Activated CD4-positive, alpha-beta T cell treated with anti-CD3 and anti-CD28 coated beads, Interleukin-2, amount 50 U/mL, for 48 hours (primary cell): ENCODE measurements at places on chromosomes 2 and 18.

DNA sequence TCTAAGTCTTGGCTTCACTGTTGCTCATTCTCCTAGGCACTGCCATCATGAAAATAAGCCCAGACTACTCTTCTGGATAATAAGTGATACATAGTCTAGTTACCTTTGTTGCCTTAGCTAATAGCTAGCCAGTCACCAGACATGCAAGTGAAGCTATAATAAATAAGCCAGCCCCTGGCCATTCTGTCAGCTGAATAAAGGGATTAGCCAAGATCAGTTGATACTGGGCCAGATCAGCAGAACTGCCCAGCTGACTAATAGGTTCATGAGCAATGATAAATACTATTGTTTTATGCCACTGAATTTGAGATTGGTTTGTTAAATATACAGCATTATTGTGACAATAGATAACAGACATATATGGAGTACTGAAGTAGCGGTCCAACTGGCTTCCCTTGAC lies 8.0 kb upstream of the C2orf69 start:
- DNase-seq, result no peak

DNA sequence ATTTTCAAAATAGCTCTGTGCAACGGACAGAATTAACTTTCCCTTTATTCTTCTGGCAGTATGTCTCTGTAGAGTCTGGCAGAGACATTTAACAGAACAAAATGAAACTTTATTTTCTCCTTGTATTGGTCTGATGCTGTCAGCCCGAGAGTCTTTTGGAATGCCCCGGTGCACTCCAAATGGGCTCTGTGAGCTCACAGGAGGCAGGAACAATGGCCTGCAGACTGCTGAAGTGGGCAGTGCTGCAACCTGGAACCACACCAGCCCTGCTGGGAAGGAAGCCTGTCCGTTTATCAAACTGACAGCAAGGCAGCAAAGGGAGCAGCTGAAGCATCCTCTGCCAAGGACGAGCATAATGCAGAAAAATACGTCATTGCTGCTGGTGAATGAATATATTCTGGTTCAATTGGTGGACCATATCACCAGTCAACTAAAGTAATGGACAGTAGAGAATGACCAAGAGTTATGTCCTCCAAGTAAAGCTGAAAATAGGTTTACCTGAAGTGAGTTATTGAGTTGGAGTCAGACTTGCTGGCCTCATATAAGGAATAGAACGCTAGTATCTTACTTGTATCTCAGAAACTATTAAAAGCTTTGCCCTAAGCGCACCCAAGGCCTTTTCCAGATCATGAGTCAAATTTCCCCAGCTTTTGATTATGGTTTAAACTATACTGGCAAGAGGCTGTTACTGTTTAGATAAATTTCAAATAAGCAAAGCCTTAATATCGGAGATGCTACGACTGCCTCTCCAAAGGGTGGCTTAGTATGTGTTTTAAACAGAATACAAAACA lies 207.6 kb upstream of the TANK start:
- no peak for DNase-seq

- no peak for DNase-seq
These were observed 11.1 kb downstream of the FASTKD1 start for GRCh38 chr2:169562519-169562918.

DNA sequence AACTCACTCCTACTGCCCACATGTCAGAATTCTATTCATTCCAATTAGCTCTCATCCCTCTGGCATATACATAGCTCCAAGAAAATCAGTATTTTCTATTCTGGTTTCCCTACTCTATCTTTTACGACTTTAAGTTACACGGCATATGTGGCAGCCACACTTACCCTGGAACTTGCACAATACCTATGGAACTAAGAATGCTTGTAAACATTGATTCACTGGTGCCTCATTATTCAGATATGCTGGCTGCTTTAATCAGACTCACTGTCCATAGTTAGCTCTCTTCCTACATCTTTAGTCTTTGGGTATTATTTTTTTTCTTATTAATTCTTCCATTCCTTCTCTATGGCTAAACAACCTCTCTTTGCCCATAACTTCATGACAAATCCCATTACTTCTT lies 1519.9 kb upstream of the ACVR2A start:
- DNase-seq, result no peak

GRCh38 chr2:223180463-223180862 lies 128.5 kb downstream of the KCNE4 start:
- no peak for DNase-seq

- no peak for DNase-seq
These were observed 357.4 kb upstream of the ACVR2A start for GRCh38 chr2:147487286-147487977.

- no peak for DNase-seq
These were observed 165.4 kb downstream of the CAPN13 start for GRCh38 chr2:30641765-30642345.

- DNase-seq, result no peak
These were observed 38.3 kb upstream of the SMAD2 start for GRCh38 chr18:47968721-47969120.

DNA sequence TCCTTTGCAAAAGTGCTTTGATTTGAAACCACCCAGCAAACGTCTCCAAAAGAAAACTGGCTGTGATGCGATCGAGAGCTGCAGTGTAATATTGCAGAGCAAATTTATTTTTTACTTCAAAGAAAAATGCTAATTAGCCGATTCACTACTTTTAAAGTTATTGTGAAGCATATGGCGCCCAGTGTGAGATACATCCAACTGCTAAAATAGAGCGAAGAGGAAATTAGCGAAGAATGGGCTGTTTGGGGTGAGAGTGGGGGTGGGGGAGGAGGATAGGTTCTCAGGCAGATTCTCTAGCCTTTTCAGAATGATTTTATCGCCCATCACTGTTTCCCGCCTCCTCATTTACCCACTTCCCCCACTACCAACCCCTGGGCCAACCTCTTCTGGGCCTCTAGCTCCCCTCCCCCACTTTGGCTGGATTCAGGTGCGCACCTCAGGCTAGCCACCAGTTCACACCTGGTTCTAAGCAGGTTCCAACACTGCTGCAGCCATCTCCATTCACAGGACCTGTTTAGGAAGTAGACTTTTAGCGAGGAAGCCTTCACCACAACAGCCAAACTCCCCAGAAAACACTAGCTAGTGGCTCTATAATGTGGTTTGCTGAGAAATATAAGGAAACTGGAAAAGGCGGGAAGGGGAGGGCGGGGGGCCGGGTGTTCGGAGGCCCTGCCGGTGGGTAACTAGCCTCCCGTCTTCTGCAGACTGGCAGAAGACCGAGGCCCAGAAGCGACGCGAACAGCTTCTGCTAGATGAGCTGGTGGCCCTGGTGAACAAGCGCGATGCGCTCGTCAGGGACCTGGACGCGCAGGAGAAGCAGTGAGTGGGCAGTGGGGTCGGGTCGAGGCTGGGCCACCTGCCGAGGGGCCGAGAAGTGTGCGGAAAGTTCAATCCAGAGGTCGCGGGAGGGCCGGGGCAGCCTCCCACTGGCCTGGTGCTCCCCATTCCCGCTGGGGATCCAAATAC lies 6.0 kb upstream of the OTX1 start:
- DNase-seq, result no peak

DNA sequence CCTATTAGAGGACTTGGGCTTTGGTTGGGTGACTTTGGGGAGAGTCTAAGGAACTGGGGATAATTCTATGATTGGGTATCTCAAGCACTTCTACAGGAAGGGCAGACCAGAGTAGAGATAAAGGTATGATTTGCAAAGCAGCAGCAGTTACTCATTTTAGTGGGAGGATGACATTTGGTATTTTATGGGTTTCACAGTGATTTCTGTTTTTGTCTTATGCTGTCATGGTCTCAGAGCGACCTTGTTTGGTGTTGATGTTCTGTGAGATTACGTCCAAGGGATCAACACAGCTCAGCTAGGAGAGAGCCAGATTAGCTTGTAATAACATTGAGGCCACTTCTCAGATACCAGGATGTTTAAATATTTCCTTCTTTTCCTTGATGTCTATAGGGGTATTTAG lies 18.2 kb downstream of the TTR start:
- no peak for DNase-seq

DNA sequence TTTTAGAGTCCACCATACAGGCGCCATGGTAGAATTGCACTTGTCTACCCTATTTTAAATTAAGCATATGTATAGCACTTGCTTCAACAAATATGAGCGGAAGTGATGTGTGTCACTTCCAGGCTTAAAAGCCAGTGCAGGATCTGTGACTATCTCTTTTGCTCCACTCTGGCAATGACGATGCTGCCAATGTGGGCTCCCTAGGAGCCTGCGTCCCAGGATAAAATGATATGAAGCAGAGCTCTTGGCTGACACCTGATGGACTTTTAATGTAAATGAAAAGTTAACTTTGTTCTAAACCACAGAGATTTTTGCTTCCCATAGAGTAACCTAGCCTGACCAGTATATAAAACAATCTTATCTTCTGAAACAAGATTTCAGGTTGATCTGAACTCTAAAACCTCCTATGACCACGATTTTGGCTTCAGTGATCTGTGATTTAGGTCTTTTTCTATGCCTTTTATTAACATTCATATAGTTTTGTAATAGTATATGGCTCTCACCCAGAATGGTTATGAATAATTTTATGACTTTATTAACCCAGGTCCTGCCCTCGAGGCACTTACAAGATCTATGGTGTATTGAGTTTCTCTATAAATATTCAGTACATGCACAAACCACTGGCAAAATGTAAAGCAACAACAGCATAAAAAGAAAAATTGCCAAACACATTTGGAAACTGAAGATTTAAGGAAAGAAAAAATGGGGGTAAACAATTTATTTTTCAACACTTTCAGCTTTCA lies 422.5 kb upstream of the PIK3C3 start:
- no peak for DNase-seq

- no peak for DNase-seq
These were observed 269.5 kb upstream of the POU3F3 start for GRCh38 chr2:104584393-104584792.

- DNase-seq, result no peak
These were observed 3.8 kb downstream of the VSNL1 start for GRCh38 chr2:17544256-17544655.

DNA sequence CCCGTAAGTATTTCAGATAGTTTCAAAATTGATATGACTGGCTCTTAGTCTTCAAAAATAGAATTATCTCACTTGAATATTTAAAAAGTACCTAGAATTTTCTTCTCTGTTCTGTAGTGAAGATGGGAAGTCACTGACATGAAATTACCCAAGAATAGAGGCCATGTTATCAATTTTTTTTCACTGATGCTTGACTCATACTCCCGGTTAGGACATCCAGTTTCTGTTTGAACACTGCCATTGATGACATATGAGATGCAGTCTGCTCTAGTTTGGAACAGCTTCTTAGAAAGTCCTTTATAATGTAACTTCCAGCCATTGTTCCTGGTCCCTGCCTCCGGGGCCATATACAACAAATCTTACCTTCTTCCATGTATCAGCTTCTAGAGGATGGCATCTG lies 26.0 kb downstream of the MAP3K20 start:
- no peak for DNase-seq

DNA sequence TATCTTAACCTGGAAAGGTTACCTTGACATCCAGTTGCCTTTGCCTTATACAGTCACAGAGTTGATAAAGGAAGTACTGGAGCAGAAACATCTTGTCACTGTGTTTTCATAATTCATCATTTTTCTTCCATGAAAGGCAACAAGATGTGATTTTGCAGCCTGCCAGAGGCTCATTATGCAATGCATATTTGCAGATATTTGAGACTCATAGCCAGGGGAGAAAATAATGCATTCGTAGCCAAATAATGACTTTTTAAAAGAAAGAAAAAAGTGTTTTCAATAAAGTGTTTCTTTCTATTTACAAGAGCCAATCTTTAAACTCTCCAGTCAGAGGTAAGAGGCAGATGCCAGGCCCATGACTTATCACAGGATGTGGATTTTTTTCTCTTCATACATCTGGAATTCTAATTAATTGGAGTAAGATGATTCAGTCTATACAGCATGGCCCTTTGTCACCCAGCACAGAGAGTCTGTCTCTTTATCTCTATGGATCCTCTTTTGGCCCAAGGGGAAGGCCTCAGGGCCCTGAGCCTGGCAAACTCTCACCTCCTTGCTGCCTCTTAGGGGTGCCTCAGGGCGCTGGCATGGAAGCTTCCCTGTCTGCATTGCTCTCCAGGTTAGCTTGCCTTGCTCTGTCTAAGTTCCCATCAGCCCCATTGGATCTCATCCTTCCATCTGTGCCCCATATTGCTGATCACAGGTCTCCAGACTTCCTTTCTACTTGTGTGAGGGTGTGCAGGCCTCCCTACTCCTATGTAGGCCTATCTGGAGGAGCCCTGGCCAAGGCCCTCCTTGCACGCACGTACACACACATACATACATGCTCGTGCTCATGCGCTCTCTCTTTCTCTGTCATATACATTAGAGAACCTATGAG lies 247.7 kb downstream of the TPGS2 start:
- DNase-seq, result no peak

DNA sequence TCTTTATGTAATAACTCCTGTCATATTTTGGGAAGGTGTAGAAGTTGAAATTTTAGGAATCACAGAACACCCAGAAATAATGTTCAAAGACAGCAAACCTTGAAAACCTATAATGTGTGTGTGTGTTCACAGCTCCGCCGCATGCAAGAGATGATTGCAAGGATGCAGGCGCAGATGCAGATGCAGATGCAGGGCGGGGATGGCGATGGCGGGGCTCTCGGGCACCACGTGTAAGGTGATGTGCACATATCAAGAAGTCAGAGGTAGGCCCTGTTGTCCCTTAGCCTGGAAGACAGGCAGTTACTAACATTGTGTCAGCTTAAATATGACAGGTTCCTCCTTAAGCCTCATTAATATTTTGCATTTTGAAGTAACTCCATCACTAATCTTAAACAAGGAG lies 6.1 kb upstream of the FARP2 start:
- DNase-seq, result no peak

DNA sequence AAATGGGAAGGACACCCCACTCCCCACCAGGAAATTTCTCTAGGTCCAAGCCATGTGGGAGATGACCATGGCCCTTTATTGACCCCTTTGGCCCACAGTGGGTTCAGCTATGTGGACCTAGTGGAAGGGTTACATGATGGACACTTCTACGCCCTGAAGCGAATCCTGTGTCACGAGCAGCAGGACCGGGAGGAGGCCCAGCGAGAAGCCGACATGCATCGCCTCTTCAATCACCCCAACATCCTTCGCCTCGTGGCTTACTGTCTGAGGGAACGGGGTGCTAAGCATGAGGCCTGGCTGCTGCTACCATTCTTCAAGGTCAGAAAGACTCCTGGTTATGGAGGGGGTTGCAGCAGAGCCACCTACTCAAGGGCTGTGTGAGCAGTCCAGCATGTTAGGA lies 1.3 kb downstream of the STK16 start:
- DNase-seq, result no peak

- no peak for DNase-seq
These were observed 1141.8 kb downstream of the RPIA start for GRCh38 chr2:89833116-89833779.

- DNase-seq, result no peak
These were observed 462.5 kb upstream of the FSHR start for GRCh38 chr2:49616800-49617199.

DNA sequence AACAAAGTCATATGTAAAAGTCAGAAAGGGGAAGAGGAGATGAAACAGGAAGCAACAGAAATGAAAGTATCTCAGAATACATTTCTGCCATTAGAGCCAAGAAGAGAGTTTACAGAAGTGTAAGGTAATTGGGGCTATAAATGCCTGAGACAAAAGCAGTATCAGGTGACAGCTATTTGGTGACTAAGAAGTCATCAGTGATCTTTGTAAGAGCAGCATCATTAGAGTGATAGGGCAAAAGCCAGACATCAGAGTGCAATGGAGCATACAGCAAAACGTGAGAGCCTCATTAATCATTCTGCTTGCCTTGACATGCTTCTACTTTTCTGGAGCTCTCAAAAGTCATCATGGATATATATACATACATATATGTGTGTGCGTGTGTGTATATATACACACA lies 804.7 kb upstream of the PIK3C3 start:
- no peak for DNase-seq
